ENCODE measurements at places on chromosomes 2 and 18.

DNA sequence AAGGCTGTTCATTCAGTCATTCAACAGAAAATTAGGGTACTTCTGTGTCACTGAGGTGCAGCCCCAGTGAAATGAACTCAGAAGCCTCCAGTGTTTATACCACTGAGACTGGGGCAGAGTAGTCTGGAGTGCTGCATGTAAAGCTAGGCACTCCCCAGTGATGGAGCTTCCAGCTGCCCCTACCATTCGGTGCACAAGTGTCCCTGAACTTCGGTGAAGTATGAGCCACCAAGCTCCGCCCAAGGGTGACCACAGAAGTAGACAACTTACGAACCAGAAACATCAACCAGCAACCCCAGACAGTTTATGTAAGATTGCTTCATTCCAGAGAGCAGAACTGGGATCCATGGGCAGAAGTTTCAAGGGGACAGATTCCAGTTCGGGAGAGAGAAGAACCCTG is 70.6 kb upstream of the FOSL2 start:
- no peak overlapping the region for H3K27ac ChIP-seq
- no peaks in the 10 kb centered on the region for H3K36me3 ChIP-seq
- no peaks in the 10 kb centered on the region for H3K27me3 ChIP-seq
- no peaks in the 10 kb centered on the region for H3K4me1 ChIP-seq
- no peak overlapping the region for H3K4me3 ChIP-seq
- no peak for DNase-seq

DNA sequence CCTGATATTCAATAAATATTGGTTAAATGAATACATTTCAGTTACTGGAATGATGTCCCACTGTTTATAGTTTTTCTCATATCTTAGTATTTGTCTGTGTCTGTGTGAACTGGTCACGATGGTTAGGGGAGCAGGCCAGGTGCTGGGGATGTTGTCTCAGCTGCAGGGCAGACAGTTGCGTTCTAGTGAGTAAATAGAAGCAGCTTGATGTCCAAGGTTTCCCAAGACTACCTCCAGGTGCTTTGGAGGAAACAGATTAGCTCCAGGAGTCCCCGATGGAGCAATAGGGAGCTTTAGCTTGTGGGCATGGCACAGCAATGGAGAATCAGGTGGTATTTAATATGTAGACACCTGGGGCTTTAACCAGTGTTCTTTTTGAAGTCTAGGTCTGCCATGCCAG is 75.5 kb downstream of the GULP1 start:
- no peak overlapping the region for H3K4me3 ChIP-seq
- no peaks in the 10 kb centered on the region for H3K27me3 ChIP-seq
- no peak for DNase-seq
- no peak overlapping the region for H3K27ac ChIP-seq

- no peaks in the 10 kb centered on the region for H3K4me1 ChIP-seq
- no peaks in the 10 kb centered on the region for H3K36me3 ChIP-seq
- no peaks in the 10 kb centered on the region for H3K27me3 ChIP-seq
- no peak for DNase-seq
These were observed 107.9 kb upstream of the GPC1 start for GRCh38 chr2:240327566-240327965.

DNA sequence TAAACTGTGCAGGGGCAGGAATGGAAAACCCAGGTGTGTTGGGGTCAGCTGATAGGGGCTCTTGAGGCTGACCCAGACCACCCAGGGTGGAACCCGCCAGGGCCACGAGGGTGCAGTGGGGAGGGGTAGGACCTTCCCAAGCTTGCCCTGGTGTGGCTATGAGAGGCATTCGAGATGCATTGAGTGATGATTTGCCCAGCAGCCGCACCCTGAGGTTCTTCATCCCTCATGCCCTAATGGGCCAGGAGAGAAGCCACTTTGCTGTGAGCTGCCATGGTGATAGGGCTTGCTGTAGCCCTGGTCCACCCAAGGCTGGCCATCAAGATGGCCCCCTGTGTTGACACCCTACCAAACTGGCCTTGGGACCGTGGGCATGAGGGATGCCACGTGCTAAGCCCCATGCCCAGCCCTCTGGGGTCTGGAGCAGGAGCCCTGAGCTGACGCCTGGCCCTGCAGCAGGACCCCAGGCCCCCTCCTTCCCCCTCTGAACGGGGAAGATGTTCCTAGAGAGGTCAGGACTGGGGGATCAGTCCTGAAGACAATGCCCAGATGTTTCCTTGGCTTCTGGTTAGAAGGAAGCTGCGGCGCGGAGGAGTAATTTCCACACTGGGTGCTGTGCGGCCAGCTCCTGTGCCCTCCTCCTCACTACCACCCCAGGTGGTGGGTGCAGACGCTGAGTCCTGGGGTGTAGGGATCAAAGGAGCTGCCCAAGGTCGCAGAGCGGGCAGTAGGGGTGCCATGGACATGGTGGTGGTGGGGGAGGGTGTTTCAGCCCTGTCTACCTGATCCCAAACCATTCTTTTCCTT is 122.5 kb upstream of the HDAC4 start:
- DNase-seq = no peak
- no peaks in the 10 kb centered on the region for H3K36me3 ChIP-seq
- H3K27ac ChIP-seq = no peak overlapping the region
- no peak overlapping the region for H3K4me3 ChIP-seq
- H3K27me3 ChIP-seq = no peaks in the 10 kb centered on the region

DNA sequence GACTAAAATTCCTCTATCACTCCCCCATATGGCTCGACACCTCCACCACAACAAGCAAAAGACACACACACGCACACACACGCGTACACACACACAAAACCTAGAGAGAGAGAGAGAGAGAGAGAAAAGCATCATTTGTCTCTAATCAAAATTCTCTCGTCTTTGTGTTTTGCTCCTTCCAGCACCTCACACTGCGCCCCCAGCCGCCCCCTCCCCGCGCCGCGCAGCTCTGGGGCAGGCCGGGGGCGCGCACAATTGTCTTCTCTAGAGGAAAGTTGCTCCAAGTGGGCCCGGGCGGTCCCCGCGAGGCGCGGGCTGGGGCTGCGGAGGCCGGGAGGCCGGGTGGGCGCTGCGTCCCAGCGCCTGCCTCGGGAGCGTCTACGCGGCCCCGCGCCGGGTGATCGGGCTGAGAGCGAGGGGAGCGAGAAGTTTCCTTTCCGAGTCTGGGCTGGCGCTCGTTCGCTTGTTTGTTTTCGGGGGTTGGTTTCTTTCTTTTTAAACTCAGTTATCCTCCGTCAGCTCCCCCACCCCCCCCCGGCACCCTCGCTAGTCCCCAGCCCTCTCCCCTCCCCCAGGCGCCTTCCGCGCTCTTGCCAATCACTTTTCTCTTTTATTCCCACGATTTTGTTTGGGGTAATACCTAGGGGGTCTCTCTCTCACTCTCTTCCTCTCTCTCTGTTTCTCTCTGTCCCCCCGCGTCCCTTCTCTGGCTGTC is 4.1 kb downstream of the ZEB2 start:
- no peaks in the 10 kb centered on the region for H3K36me3 ChIP-seq
- DNase-seq = peak; percentile 75

DNA sequence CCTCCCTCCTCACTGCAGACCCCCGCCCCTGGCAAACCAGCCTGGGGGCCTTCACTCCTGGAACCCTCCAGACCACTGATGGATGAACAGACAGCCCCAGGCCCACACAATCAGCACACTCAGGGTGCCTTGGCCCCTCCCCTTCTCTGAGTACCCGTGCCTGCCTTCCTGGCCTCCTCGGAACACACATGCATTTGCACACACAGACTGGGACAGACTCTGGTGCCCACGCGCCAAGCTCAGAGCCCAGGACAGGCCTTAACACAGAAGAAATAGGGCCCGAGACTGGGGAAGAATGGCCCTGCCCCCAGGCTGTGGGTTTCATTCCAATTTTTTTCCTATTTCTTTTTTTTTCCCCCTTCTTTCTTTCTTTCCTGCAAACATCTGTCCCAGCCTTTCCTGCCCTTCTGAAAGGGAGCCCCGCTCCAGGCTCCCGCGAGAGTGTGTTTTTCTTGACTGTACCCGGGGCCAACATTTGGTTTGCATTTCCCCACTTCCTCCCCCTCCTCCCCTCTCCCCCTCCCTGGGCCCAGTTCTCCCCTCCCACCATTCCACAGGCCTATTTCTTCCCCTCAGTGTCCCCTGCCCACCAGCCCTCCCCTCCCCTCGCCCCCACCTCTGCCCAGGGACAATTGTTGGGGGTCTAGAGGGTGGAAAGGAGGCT is 618 bp upstream of the TNS1 start:
- H3K27ac ChIP-seq = no peak overlapping the region
- H3K4me1 ChIP-seq = no peaks in the 10 kb centered on the region
- DNase-seq = no peak
- no peaks in the 10 kb centered on the region for H3K36me3 ChIP-seq
- no peak overlapping the region for H3K4me3 ChIP-seq
- H3K27me3 ChIP-seq = no peaks in the 10 kb centered on the region

GRCh38 chr2:197208841-197209240 is 101.7 kb downstream of the ANKRD44 start:
- DNase-seq = no peak
- no peaks in the 10 kb centered on the region for H3K27me3 ChIP-seq
- peaks cover 6% of the 10 kb centered on the region for H3K36me3 ChIP-seq

GRCh38 chr2:3461801-3462492 is 57.4 kb downstream of the ADI1 start:
- H3K4me3 ChIP-seq = peak overlapping the region; percentile 47
- peak; percentile 92 for DNase-seq
- peaks cover 7% of the 10 kb centered on the region for H3K36me3 ChIP-seq
- peaks cover 33% of the 10 kb centered on the region for H3K4me1 ChIP-seq
- peak overlapping the region; percentile 90 for H3K27ac ChIP-seq

DNA sequence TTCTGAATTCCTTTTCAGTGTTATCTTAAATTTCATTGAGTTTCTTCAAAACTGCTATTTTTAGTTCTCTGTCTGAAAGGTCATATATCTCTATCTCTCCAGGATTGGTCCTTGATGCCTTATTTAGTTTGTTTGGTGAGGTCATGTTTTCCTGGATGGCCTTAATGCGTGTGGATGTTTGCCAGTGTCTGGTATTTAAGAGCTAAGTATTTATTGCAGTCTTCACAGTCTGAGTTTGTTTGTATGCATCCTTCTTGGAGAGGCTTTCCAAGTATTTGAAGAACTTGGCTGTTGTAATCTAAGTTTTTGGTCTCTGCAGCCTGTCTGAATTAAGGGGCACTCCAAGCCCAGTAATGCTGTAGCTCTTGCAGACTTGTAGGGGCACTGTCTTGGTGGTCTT is 249.3 kb downstream of the ZNF385B start:
- no peak overlapping the region for H3K4me3 ChIP-seq
- no peaks in the 10 kb centered on the region for H3K27me3 ChIP-seq
- H3K4me1 ChIP-seq = no peaks in the 10 kb centered on the region
- no peaks in the 10 kb centered on the region for H3K36me3 ChIP-seq

GRCh38 chr2:64653109-64654062 is at the start of gene SERTAD2:
SERTAD2 (minus strand) TSS chr2:64653913; CDS start chr2:64636871, 17,042 bp downstream.
- no peaks in the 10 kb centered on the region for H3K36me3 ChIP-seq
- H3K27me3 ChIP-seq = no peaks in the 10 kb centered on the region
- peak within 1 kb of the TSS; percentile 83 for H3K4me3 ChIP-seq
- H3K4me1 ChIP-seq = peaks cover 79% of the 10 kb centered on the region
- peak; percentile 96 for DNase-seq

- no peak overlapping the region for H3K27ac ChIP-seq
- no peak for DNase-seq
- H3K27me3 ChIP-seq = no peaks in the 10 kb centered on the region
- no peaks in the 10 kb centered on the region for H3K36me3 ChIP-seq
- H3K4me3 ChIP-seq = no peak overlapping the region
These were observed 9.5 kb downstream of the KCNK3 start for GRCh38 chr2:26702025-26702424.
